ENCODE measurements at places on chromosomes 7 and 10. TPM values are rescaled to one million over a fixed set of nuclear protein-coding genes. Genes with fewer than 3 reads are reported as not detected.

DNA sequence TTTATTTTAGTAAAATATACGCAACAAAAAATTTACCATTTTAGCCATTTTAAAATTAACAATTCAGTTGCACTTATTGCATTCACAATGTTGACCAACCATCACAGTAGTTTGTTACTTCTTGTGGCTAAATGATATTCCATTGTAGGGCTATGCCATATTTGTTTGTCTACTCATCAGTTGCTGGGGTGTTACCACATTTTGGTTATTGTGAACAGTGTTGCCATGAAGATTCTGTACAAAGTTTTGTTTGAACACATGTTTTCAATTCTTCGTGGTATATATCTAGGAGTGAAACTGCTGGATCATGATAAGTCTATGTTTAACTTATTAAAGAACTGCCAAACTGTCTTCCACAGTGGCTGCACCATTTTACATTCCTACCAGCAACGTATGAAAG lies 46.3 kb upstream of the ZNF365 start:
- no peak for DNase-seq

GRCh38 chr7:27992755-27993493 lies 187.7 kb downstream of the JAZF1 start:
- DNase-seq: no peak

DNA sequence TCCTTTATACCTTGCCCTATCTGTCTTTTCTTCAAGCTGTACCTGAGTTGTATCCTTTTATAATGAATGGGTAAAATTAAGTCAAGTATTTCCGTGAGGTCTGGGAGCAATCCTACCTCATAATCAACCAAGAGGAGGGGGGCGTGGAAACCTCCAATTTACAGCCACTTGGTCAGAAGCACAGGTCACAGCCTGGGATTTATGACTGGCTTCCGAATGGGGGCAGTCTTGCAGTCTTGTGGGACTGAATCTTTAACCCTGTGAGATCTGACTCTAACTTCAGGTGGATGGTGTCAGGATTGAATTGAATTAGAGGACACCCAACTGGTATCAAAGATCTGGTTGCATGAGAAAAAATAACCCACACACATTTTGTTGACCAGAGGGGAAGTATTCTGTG lies 23.5 kb upstream of the KCNMA1 start:
- no peak for DNase-seq

GRCh38 chr7:6447581-6448199 lies at the start of gene DAGLB:
TSS of gene DAGLB (minus strand) at chr7:6447954. CDS start at chr7:6447842, 112 bp downstream.
- DNase-seq: peak; percentile 82

GRCh38 chr10:13448216-13448615 lies 80.6 kb downstream of the BEND7 start:
- no peak for DNase-seq

DNA sequence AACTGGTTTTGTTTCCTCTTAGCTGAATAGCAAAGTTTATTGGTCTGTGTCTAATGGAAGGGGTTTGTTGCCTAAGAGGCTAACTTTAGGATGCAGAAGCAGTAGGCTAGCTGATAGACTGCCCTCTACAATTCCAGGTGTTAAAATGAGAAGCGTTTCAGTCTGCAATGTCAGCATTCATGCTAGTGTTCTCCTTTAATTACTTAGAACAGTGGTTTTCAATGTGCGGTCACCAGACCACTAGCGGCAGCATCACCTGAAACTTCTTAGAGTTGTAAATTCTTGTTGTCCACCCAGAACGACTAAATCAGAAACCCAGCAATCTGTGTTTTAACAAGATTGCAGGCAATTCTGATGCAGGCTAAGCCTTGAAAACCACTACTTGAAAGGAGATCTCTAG lies 392.9 kb downstream of the IPMK start:
- no peak for DNase-seq

- no peak for DNase-seq
These were observed 83.1 kb downstream of the FZD1 start for GRCh38 chr7:91347290-91347689.

DNA sequence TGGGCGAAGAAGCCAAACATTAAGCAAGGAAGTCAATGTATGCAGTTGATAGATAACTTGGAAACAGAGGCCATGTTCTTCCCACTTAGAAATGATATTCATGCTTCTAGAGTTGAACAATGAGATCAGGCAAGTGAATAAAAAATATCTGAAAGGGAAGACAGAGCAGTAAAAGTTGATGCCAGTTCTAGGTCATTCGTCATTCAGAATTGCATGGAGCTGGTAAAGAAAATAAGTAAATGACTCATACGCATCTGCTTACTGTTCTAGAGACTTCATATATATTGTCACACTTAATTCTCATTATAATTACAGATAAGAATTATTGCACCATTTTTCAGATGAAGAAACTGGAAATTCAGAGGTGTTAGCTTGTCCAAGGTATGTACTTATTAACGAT lies 158.9 kb upstream of the FERD3L start:
- DNase-seq: no peak

DNA sequence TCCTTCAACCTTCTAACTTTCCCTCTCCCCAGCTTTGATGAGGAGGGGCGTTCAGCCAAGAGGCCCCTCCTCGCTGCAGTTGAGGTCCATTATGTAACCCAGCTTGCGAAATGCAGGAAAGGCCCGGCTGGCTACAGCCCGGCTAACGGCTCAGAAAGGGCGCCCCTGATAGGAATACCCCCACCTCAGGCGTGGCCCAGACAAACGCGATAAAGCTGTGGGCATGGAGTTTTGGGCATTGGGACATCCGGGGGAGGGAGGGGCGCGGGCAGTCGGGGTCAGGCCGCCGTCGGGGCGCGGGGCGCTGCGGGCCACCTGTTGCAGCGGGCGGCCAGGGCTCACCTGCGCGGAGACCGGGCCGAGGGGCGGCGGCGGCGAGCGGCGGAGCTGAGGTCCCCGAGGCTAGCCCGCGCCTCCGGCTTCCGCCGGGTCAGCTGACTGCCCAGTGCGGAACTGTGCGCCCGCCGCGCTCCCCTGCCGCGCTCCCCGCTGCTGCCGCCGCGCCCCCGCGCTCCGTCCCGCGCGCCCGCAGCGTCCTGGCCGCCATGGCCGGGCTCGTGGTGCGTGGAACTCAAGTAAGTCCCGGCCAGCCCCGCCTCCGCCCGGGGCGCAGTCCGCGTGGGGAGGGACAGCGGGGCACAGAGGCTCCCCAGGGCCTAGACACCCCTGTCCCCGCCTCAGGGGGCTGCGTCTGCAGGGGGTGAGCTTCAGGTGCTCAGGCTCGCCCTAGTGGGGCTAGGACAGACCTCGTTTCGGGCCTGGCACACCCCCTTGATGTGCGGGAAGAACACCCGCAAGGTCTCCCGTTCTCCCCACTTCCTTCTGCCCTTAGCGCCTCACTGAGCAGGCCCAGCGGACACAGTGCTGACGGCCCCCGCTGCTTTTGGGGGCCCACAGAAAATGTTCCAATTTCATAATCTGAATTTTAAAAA lies at the start of gene LRMDA:
TSS of gene LRMDA (plus strand) at position 445 of the 932 bp plus-strand sequence.
- DNase-seq: no peak

DNA sequence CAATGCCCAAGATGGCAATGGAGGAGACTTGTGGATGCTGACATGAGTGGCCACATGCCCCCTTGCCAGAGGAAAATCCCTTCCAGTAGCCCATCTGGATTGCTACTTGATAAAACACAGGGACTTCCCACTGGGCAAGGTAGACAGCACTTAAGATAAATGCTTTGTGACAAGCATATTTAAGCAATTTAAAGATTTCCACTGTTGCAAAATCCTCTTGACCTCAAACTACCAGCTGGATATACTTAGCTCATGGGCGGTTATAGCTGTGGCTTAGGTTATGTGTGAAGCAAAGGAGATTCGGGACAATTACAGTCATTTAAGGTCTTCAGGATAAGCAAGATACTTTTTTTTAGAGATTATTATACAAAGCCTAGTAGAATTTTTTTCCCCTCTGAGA lies 238.1 kb downstream of the BMPER start:
- no peak for DNase-seq

DNA sequence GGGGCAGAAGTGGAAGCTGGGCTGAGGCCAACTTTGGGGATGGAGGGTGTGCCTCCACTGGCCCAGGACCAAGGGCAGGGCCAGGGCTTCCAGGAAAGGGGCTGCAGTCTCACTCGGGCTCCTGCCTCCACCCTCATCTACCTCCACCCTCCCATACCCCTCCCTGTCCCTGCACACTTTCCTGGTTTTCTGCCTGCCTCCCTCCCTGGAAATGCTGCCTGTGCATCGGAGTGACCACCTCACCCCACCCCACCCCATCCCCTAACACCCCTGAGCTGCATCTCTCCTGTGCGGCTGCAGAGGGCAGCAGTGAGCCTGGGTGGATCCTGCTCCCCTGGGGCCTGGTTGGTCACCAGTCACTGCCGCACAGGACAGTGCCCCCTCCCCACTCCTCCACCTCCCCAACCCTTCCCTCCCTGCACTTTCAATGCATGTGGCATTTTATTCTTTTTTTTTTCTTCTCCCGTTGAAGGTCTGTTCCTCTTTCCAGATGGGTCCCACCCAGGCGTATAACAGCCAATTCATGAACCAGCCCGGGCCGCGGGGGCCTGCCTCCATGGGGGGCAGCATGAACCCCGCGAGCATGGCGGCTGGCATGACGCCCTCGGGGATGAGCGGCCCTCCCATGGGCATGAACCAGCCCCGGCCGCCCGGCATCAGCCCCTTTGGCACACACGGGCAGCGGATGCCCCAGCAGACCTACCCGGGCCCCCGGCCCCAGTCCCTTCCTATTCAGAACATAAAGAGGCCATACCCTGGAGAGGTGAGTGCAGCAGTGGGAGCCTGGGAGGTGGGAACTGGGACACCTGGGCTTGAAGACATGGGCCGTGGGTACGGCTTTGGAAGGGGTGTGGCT lies 54.1 kb upstream of the PPIF start:
- no peak for DNase-seq

DNA sequence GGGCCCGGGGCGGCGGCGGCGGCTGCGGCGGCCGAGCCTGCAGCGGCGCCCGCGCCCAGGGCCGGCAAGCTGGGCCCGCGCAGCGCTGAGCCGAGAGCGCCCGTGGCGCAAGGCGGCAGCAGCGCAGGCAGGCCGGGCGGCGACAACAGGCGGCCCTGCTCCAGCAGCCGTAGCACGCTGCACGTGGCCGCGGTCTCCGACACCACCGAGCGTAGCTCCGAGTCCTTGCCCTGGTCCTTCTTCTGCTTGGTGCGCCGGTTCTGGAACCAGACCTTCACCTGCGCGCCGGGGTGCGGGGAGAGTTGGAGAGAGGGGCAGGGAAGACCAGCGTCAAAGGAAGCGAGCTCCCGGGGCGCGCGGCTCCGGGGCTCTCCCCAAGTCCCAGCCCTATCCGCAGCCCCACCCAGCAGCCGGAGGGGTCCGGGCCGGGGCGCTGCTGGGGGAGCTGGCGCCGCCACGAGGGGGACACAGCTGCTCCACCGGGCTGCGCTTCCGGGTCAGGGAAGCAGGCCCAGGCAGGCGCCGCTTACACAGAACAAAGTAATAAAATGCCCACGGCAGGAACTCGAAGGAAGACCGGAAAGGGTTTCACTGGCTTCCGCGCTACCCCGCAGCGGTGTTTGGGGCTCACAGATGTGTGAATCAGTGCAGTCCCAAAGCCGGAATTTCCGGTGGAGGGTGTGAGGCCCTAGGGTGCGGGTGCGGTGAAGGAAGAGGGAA lies 3.6 kb downstream of the VAX1 start:
- no peak for DNase-seq

DNA sequence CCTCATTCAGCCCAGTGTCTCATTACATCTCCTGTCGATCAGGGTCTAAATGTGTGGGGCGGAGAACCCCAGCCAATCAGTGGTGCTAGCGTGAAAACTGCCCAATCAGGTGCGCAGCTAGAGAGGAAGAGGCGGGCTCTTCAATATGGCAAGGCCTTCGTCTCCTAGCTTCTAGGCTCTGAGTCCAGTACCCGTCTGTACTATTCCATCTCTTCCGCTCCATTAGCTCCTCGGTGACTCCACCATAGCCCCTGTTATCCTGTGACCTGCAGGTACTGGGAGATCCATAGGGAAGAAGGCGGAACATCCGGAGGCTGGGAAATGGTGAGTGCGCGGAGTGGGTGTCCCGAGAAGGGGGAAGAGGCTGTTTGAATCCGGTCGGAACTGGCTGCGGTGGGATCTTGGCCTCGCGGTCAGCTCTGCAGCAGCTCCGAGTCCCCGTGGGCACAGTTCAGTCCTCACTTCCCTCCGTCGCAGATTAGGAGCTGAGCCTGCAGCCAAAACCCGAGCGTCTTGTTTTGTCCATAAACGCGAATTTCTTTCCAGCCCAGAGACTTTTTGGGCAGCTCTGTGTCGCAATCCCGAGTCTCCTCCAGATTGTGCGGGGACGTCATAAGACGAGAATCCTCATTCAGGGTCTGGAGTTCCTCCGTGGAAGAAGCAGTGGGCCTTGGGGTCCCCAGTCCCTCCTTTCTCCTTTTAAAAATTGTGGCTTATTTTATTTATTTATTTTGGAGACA lies at the start of gene ZNF727:
TSS of gene ZNF727 (plus strand) at position 134 of the 740 bp plus-strand sequence. CDS start at position 322, 188 bp downstream.
- DNase-seq: no peak

GRCh38 chr10:69911613-69912528 lies 110.2 kb downstream of the COL13A1 start:
- no peak for DNase-seq

DNA sequence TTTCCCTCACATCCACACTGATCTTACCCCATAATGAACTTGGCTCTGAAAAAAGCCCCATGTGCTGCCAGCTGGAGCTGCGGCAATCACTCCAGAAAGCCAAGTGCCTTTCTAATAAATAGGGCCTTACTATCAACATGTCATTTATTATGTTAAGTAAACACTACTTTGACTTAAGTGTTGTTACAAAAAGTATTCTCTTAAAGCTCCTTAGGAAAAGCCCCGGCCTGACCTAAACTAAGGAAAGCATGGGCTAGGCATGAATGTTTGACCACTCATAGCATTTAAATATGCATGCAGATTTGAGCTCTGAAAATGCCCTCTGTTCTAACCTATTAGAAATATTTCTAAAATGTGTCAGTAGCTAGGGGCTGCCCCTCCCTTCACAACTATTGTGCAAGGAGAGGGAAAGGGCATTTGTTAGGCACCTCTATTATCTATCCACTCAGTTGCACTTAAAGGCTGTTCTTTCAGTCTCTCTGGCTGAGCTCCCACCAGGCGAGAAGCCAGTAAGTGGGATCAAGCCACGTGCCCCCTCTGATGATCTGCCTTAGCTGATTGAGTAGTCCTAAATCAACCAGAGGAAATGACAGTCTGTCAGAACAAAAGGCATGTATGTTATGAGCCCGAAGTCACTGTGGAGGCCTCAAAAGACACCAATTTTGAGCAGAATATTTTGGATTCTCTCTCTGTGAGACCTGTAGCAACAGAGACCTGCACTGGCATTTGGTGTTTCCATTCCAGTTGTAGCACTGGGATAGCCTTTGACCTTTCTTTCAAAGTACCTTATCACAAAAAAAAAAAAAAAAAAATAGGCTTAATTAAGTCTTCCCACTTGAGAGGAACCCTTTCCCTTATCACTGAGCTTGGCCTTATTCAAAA lies 77.1 kb downstream of the ITGB8 start:
- DNase-seq: no peak

- DNase-seq: no peak
These were observed 10.7 kb downstream of the BRAT1 start for GRCh38 chr7:2544541-2545188.

Gene HERPUD2
- polyA plus RNA-seq: 43.3 TPM

Gene UPK3BL1
- 19.7 TPM for polyA plus RNA-seq

Gene ANLN
- polyA plus RNA-seq: 34.0 TPM

Gene PVRIG
- not detected for polyA plus RNA-seq

Gene ELN
- polyA plus RNA-seq: 2.8 TPM

Gene CH25H
- polyA plus RNA-seq: 1.1 TPM
